Right ventricle myocardium superior (tissue), 1 donor: ENCODE measurements at places on chromosomes 16 and 17. TPM values are rescaled to one million over a fixed set of nuclear protein-coding genes. Genes with fewer than 3 reads are reported as not detected.

GRCh38 chr16:24538756-24539294, 541 bp upstream of the RBBP6 start:
- no peak for DNase-seq

GRCh38 chr17:32303781-32304288, 38.1 kb downstream of the C17orf75 start:
- DNase-seq, result no peak

- DNase-seq, result no peak
Observed at GRCh38 chr17:81573794-81574642, 21.9 kb upstream of the FAAP100 start.

DNA sequence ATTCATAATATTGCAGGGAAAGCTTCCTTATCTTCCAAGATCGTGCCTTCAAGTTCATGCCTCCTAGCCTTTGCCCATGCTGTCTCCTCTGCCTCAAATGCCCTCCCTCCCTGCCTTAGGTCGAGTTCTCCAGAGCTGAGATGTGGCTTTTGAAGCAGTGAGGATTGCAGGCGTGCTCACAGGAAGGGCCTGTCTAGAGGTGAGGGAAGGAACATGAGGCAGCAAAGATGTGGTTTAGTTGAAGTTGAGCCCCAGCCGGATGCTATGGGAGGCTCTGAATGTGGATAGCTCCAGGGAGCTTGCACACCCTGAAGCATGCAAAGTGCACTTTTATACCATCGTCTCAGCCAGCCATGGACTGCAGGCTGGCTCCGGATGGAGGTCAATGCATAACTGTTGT, 754.6 kb upstream of the EEF2KMT start:
- no peak for DNase-seq

DNA sequence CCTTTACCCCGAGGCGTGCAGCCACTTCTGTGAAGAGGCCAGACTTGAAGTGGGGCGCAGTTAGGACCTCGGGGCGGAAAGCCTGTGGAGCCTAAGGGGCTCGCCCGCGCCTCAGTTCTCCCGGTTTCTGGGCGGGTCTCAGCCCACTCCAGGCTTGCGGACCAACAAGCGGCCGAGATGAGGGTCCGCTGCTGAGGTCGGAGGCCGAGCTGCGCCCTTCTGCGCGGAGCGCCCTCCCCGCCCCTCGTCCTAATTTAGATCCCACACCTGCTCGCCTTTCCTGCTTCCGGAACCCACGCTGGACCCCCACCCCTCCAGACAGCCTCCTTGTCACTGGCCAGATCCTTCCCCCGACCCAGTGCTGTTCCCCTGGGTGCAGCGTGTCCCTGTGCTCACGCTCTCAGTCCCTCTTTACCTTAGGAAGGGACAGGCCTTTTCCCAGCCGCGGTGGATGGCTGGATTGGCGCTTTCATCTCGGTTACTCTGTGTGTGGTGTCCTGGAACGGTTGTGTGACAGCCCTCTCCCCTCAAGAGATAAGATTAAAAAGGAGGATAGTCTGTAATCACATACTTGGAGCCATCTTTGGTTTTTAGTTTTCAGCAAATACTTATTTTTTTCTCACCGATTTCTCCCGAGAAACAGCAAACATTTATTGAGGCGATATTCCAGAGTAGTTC, 933 bp upstream of the ATXN7L3 start:
- no peak for DNase-seq

DNA sequence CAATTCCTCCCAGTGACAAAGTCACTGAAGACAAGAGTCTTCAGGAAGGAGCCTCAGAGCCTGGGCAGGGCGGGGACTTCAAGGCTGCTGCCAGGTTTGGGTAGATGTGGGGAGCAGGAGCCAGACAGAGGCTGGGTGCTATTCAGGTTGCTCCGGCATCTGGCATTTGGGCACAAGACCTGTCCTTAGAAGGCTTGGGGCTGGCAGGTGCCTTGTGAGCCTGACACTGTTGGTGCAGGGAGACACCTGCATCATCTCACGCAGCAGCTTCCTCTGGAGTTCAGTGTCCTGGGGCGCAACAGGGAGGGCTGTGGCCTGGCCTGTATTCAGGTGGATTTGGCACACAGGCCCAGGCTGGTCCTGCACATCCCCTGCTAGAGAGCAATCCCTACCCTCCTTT, 65.0 kb downstream of the MPRIP start:
- DNase-seq, result no peak

DNA sequence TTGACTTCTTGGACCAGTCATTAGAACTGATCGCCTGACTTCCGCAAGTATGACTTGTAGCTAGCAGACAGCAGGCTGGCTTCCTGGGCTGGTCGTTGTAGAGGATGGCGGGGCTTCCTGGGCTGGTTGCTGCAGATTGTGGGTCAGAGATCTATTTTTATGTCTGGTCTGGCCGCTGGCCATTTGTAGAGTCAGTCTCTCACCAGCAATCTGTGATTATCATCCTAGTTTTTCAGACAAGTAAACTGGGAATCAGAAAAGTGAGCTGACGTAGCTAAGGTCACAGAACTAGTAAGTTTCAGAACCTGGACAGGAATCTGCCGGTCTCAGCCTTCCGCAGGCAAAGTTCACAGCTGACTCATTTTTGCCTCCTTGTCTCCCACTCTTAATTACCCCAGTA, 19.1 kb downstream of the GPR142 start:
- DNase-seq, result peak; percentile 55

DNA sequence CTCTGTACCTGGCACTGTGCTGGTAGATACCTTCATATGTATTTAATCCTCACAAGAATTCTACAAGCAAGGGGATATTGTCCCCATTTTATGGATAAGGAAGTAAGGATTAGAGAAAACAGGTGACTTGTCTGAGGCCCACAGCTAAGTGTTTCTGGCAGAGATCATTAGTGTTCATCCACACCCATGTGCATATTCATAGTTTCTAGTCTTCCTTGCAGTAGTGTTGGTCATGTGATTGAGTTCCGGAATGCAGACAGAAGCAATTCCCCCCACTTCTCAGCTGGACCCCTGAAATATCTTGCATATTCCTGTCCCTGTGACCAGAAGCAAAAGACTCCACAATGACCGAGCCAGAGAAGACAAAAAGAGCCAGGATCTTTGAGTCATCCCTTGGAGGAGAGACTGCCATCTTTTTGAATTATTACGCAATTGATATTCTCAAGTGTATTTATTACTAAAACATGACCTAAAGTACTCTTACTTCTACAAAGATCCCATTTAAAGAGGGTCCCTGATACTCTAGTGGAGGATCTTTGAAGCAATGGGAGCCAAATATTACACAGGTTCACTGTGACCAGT, 43.4 kb downstream of the SOX9 start:
- DNase-seq, result no peak

- peak; percentile 30 for DNase-seq
Observed at GRCh38 chr17:81706757-81707624, 3.8 kb downstream of the MRPL12 start.

DNA sequence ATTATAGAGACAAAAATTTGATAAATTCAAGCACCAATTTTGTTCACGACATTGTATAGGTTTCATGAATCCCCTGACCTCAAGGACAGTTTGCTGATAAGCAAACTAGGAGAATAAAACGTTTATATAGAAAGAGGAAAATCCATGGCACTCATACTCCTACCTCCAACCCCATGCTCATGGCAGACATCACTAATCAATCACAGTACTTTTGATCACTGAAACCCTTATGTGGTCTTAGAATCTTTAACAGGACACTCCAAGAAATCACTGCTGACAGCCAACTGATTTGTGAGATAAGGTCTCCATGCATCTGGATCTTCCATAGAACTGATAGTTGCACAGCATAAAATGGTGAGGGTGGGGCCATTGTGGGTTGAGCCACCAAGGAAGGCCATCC, 4.7 kb upstream of the NHERF1 start:
- no peak for DNase-seq

DNA sequence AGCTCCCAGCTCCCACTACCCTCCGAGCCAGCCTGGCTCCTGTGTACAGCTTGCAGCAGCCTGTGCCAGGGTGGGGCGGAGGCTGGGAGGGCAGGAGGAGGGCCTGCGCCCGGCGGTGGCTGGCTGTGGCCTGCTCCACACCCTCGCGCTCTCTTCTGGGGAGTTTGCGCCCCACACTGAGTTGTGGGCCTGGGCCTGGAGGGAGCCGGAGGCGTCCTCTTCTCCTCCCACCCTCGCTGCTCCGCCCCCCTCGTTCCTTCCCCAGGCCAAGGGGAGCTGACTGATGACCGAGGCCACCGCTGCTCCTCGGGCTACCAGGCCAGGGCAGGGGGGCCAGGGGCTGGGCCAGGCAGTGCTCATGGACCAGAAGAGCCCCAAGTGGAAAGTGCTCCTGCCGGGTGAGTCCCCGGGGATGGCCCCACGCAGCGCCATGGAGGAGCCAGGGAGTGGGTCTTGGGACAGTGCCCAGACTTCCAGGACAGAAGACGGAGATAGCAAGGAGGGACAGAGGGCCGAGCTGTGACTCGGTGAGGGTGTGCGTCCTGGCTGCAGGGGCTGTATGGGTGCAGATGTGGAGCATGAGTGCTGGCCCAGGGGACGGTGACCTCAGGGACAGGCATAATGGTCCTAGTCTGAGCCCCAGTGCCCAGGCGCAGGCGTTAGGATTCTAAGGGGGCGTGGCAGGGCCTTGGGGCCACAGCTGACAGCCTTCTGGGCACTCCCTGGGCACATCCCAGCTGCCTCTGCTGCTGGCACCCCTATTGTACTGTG, 242.1 kb upstream of the GSE1 start:
- DNase-seq, result peak; percentile 61

DNA sequence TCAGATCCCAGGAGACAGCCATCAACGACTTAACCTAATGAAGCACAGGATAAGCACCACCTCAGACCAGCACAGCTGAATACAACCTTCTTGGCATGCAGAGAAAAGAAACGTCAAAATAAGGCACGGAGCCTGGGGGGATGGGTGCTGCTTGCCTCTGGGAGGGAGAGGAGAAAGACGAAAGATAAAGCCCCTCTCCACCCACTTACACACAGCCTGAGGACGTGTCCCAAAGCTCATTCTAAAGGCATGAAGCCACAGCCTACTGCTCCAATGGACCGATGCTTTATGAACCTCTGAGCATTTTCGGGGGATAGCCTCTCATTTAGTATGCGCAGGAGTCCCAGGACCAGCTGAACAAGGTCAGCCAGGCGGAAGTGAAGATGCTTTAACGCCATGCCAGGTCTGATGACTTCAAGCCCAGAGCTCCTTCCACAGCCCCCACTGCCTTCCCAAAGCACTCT, 31.1 kb downstream of the ST3GAL2 start:
- no peak for DNase-seq

GRCh38 chr16:85908889-85909589, 10.1 kb downstream of the IRF8 start:
- DNase-seq, result no peak

- DNase-seq, result no peak
Observed at GRCh38 chr16:50467943-50468748, 80.0 kb upstream of the NKD1 start.

DNA sequence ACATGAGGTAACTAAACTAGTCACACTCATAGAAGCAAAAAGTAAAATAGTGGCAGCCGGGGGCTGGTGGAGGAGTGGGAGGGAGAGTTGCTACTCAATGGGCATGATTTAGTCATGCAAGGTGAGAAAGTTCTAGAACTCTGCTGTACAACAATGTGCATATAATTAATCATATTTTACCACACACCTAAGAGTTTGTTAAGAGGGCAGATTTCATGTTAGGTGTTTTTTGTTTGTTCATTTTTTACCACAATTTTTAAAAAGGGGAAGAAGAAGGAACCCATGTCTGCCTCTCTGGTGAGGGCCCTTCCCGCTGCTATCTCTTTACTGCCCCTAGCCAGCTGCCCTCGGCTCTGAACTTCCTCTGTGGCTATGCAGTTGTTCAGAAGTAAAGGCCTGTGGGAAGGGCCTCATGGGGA, 11.2 kb downstream of the CD300LB start:
- peak; percentile 62 for DNase-seq

- DNase-seq, result no peak
Observed at GRCh38 chr16:66389256-66390176, 23.0 kb downstream of the CDH5 start.

DNA sequence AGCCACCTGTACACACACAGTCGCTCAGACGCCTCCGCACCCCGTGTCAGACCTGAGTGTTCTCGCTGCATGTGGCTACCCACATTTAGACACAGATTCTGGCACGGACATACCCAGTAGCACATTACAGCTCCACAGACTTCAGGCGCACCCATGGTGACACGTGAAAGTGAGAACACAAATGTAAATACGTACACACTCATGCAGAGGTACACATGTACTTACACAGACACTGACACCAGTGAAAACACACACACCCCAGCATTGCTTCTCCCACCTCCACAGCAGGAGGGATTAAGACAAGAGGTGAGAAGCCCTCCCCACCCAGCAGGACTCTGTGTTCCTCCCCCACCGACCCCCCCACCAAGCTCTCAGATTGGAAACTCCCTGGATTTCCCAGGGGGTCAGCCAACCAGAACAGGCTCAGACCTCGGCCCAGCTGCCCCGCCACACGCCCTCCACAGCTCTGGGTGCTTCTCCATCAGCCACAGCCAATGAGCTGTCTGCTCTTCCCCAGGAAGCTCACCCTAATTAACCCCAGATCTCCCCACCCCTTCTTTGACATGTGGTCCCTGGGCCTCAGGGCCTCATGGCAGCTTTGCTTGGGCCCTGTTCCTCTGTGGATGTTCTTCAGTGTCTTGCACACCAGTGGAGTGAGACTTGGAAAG, 5.3 kb upstream of the FOXN1 start:
- DNase-seq, result no peak

DNA sequence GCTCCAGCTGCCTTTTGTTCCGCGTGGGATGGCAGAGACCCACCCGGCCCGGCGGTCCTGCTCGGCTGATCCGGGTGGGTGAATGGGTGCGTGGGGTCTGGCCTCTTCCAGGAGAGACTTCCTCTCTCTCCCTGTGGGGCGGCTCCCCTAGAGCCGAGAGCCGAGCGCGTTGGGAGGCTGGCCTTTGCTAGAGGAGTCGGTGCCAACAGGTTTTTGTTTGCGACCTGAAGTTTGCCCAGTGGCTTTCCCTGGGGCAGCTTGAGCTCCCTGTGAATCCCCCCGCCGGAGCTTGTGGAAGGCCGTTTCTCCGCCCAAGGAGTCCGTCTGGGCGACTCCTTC, 970 bp downstream of the EPN2 start:
- DNase-seq, result peak; percentile 61

GRCh38 chr17:30391534-30391933, 12.8 kb downstream of the CPD start:
- no peak for DNase-seq

Gene AXIN1
- total RNA-seq, result 14.0 TPM

Gene DNAH9
- not detected for total RNA-seq

Gene TBC1D3
- not detected for total RNA-seq

Gene MARCHF10
- total RNA-seq, result not detected

Gene ACE
- total RNA-seq, result 5.4 TPM

Gene OR4D1
- not detected for total RNA-seq

Gene PLD6
- 10.2 TPM for total RNA-seq
